Activated naive CD4-positive, alpha-beta T cell treated with anti-CD3 and anti-CD28 coated beads for 36 hours (primary cell): ENCODE measurements at places on chromosomes 3 and 15.

DNA sequence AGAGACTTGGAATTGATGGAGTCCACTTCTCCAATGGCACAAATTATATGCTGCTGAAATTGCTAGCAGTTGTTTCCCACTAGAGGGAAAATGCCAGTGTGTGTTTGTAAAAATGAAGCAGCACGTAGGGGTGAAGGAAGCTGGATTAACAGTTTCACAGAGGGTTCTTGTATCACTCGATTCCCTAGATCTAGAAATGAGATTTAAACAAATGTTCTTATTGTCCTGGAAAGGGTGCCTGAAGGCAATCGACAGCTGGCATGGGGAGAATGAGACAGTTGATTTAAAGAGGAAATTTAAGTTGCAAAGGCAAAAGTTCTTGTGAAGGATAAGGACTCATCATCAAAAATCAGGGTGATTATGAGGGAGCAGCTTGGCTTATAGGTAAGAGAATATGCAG is 234.8 kb upstream of the ARPP21 start:
- DNase-seq = no peak

- DNase-seq = no peak
Observed at GRCh38 chr3:5735896-5736295, 548.4 kb downstream of the EDEM1 start.

DNA sequence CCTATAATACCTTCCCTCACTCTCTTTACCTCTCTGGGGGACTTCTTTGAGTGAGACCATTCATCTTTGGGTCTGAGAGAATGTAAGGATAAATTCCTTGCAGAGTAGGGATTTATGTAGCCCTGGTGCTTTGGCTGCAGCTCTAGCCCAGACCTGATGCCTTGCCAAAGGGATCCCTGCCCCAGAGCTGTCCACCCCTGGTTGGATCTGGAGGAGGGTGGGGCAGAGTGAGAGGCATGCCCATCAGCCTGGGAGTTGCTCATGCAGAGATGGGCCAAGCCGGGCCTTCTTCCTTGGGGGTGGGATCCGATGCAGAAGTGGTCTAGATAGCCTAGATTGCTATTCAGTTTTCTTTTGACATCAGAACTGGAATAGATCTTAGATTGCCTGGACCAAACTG is 31.5 kb downstream of the RTP1 start:
- DNase-seq = no peak

GRCh38 chr15:31301673-31301990 is 25.0 kb upstream of the KLF13 start:
- no peak for DNase-seq

- DNase-seq = no peak
Observed at GRCh38 chr15:80593486-80594030, 101.6 kb upstream of the ABHD17C start.

DNA sequence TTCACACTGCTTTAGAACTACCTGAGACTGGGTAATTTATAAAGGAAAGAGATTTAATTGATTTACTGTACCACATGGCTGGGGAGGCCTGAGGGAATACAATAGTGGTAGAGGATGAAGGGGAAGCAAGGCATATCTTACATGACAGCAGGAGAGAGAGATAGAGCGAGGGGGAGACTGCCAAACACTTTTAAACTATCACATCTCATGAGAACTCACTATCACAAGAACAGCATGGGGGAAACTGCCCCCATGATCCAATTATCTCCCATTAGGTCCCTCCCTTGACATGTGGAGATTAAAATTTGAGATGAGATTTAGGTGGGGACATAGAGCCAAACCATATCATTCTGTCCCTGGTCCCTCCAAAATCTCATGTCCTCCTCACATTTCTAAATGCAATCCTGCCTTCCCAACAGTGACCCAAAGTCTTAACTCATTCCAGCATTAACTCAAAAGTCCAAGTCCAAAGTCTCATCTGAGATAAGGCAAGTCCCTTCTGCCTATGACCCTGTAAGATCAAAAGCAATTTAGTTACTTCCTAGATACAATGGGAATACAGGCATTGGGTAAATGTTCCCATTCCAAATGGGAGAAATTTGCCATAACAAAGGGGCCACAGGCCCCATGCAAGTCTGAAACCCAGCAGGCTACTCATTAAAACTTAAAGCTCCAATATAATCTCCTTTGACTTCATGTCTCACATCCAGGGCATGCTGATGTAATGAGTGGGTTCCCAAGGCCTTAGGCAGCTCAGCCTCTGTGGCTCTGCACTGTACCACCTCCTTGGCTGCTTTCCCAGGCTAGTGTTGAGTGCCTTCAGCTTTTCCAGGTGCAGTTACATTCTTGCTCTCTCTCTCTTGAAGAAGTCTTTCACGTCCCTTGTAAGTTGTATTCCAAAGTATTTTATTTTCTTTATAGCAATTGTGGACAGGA is 481.7 kb upstream of the TGFBR2 start:
- DNase-seq = no peak

- DNase-seq = no peak
Observed at GRCh38 chr15:79003896-79004295, 59.0 kb upstream of the CTSH start.

- DNase-seq = no peak
Observed at GRCh38 chr3:52110502-52110901, 43.7 kb downstream of the POC1A start.

GRCh38 chr3:160812304-160812703 is 56.3 kb downstream of the PPM1L start:
- no peak for DNase-seq

- no peak for DNase-seq
Observed at GRCh38 chr3:171159024-171159821, 132.7 kb upstream of the SLC2A2 start.

DNA sequence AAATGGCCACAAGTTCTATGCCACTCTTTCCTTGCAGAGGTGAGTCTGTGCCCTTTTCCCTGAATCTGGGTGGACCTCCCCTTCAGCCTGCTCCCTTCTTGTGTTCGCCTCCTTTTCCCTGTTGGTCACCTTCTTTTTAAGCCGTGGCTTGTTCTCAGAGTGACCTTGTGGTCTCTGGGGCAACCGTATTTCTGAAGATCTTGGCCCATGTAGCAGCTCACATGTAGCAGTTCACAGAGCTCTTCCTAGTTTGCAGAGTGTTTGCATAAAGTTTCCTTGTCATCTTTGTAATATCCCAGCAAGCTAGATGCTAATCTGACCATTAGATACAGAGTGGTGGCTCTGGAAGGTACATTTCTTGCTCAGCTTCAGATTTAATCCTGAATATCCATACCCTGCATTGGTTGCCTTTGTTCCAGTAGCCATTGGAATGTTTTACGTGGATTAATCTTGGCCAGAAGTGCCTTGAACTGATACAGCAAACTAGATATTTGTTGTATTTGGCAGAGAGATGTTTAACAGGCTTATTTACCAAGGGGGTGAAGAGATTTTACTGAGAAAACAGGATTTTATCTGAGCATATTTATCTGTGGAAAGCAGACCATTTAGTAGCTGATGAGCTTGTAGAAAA is 40.7 kb upstream of the BSN start:
- DNase-seq = no peak

GRCh38 chr3:4247391-4247790 is 55.8 kb upstream of the SETMAR start:
- DNase-seq = no peak

DNA sequence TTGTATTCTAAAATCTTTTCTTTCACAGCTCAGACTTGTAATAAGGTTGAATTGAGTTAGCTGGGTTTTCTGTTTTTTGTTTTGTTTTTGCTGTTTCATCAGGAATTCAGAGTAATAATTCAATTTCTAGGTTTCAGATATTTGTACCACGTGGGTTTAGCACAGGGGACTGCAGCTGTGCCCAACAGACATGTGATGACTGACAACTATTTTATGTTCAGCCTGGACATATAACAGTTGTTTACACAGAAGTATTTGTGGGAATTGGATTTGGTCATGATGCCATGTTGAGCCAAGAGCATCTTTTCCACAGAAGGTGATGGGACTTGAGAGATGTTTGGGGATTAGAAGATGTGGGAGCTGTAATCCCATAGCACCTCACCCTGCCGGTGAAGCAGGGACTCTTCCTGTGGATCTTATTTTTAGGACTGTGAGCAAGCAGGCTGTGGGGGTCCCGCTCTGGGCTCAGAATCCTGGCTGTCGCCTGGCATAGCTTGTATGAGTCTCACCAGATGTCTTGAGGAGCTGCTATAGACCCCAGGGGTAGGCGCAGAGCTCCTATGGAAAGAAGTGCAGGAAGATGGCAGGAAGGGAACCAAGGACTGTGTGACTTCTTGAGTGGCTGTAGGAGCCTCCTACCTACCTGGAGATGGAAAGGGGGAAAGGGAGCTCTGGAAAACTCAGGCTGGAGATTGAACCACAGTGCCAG is 23.7 kb downstream of the PXYLP1 start:
- DNase-seq = no peak

GRCh38 chr3:15154326-15154725 is 51.7 kb upstream of the CAPN7 start:
- no peak for DNase-seq

GRCh38 chr3:131550562-131551465 is 48.0 kb upstream of the MRPL3 start:
- DNase-seq = no peak

- peak; percentile 55 for DNase-seq
Observed at GRCh38 chr3:63911509-63911872, 692 bp downstream of the SCAANT1 start.

- DNase-seq = no peak
Observed at GRCh38 chr3:31966978-31967591, 14.0 kb downstream of the OSBPL10 start.

DNA sequence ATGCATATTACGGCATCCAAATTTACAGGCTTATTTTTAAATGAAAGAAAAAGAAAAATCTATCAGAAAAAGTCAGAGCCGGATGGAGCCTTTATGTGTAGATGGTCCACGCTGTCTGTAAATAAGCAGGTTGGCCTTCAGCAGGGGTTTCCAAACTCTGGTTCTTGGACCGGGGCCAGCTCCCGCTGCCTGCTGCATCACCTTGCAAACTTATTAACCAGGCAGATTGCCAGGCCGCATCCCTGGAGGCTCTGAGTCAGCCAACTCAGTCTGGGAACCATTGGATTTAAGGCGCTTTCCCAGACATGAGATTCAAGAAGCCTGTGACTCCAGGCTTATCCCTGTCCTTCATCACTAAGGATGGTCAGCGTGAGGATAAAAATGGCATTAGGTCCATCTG is 212.4 kb downstream of the OPA1 start:
- no peak for DNase-seq

DNA sequence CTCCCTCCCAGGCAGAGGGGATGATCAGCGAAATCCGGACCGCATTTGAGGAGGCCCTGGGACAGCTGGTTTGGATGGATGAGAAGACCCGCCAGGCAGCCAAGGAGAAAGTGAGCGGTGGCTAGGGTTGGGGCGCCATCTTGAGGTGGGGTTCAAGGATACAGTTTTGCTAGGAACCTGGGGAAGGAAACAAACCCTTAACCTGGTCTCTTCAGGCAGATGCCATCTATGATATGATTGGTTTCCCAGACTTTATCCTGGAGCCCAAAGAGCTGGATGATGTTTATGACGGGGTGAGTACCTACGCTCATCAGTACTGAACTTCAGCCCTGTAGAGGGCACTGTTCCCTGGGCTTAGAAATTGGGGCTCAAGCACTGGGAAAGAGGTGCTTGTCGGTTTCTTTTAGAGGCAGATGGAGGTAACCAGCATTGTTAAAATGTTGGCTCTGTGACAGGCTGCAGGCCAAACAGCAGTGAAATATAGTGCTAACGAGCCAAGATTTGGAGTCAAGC is 9.6 kb upstream of the PSMD2 start:
- peak; percentile 79 for DNase-seq
